ENCODE measurements at places on chromosomes 11 and 22.

DNA sequence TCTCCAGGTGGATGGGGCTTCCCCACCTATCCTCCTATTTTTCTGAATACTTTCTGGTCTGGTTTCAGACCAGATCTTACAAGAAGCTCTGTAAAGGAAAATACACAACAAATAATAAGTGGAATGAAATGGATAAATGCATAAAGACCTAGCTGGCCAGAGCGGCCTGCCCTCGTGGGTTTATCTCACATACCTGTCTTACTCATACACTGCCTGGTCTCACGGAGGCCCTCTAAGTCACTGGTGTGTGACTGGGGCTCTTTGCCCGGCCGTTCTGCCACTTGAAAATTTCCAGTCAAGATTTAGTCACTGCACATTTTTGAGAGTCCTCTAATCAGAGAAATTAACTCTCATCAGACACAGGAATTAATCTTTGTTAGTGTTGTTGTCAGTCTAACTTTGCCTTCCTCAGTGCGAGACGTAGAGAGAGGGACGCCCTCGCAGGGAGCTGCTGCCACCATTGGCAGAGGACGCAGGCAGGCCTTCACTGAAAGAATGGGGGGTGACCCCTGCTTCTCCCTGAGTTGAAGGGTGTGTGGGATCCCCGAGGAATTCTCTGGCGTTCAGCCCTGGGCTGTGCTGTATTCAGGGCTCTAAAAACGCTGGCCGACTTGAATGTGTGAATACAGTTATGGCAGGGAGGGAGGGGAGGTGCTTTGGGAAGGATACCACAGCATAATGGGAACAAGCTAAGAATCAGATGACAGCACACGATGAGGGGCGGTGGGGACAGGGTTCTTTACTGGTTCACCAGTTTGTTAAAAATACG is 46.3 kb upstream of the CADM1 start:
- DNase-seq, result no peak

- DNase-seq, result no peak
Observed at GRCh38 chr11:121749691-121750090, 296.9 kb upstream of the SORL1-AS1 start.

DNA sequence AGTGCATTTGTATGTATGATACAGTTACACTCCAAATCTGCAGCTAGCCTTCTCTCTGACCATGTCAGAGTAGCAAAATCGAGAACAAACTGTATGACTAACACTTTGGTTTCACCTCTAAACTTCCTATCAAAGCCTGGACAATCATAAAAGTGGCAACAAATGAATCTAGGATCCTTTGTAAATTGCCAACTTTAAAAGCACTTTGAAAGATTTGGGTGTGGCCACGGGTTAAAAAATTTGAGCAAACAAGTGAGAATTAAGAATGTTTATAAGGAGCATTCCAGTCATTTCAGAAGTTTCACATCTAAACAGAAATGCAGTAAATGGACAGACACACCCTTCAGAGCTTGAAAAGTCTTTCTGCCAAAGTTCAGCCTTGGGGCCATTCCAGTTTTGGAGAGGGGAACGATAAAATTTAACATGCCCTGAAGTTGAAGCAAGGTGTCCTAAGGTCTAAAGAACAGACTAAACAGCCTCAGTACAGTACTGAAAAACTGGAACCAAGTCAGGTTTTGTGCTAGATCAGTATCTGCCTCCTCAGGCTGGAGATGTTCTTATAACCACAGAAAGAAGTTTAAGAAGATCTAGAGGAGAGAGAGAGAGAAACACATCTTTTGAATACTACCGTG is 181.9 kb upstream of the BDNF start:
- DNase-seq, result no peak

- no peak for DNase-seq
Observed at GRCh38 chr11:113534625-113535024, 59.4 kb upstream of the DRD2 start.

- peak; percentile 25 for DNase-seq
Observed at GRCh38 chr11:117315285-117316196, 515 bp downstream of the BACE1 start.

GRCh38 chr11:113398669-113399430 is 11.3 kb downstream of the ANKK1 start:
- no peak for DNase-seq

GRCh38 chr11:35121326-35121865 is 17.6 kb upstream of the CD44 start:
- no peak for DNase-seq

- DNase-seq, result peak; percentile 68
Observed at GRCh38 chr11:101010899-101011298, 118.7 kb downstream of the PGR start.

DNA sequence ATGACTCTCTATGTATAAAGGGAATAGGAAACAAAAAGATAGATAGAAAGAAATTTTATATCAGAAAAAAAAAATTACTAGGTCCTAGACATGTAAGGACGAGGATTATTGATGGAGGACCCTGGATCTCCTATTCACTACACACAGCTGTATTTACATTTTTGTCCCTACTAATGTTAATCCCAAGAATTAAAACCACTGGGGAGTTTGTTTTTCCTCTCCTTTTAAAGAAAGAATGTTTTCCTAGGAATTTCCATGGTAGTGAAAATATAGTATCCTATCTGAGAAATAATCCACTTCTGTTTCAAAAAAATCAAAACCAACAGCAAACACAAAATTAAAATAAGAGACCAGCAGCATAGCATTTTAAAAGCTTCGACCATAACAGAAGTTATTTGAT is 41.1 kb downstream of the PDGFD start:
- DNase-seq, result no peak

DNA sequence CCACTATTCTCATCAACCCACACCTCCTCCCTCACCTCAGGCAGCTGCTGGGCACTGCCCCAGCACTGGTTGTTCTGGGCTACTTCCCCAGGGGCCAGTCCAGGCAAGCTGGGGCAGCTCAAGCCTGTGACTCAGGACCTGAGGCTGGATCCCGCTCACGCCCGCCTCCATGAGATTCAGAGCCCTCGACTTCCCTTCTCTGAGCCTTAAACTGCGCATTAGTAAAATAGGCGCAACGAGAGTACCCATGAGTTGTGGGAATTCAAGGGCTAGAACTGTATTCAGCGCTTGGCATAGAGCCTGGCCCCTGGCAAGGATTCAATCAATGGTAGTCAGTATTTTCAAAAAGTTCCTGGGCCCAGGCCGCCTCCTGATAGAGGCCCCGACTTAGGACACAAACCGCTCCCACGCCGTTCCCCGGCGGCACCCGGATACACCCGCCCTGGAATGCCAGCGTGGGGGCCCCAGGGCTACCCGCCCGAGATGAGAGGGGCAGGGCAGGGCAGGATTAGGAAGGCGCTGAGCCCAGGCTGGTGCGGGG is 723 bp upstream of the CD82 start:
- DNase-seq, result peak; percentile 42

DNA sequence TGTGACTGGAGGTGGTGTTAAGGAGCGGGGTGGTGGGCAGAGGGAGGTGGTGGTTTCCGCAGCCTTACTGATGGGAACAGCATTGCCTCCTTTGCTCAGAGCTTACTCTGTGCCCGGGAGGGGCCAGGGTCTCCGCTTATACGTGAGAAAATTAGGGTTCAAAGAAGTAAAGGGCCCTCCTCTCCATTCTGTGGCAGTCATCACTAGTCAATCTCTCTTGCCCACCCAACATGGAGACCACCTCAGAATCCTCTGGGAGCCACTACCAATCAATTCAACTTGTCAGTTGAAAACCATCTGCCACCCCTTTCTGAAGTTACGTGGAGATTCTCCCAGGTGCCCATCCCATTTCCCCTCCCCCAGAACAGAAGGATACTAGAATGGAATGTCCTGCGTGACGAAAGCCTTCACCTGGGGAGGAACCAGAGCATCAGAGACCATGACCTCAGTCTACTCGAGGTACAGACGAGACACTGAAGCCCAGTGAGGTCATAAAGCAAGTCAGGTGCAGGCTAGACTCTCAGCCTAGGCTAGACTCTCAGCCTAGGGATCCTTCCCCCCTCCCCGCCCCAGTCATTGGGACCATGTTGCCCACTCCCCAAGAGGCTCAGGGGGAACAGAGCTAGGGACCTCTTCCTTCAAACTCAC is 2.0 kb downstream of the SELENOM start:
- no peak for DNase-seq

GRCh38 chr11:4388221-4388620 is 5.3 kb downstream of the TRIM21 start:
- no peak for DNase-seq

- DNase-seq, result no peak
Observed at GRCh38 chr11:134987223-134987768, 575.3 kb upstream of the B3GAT1 start.

DNA sequence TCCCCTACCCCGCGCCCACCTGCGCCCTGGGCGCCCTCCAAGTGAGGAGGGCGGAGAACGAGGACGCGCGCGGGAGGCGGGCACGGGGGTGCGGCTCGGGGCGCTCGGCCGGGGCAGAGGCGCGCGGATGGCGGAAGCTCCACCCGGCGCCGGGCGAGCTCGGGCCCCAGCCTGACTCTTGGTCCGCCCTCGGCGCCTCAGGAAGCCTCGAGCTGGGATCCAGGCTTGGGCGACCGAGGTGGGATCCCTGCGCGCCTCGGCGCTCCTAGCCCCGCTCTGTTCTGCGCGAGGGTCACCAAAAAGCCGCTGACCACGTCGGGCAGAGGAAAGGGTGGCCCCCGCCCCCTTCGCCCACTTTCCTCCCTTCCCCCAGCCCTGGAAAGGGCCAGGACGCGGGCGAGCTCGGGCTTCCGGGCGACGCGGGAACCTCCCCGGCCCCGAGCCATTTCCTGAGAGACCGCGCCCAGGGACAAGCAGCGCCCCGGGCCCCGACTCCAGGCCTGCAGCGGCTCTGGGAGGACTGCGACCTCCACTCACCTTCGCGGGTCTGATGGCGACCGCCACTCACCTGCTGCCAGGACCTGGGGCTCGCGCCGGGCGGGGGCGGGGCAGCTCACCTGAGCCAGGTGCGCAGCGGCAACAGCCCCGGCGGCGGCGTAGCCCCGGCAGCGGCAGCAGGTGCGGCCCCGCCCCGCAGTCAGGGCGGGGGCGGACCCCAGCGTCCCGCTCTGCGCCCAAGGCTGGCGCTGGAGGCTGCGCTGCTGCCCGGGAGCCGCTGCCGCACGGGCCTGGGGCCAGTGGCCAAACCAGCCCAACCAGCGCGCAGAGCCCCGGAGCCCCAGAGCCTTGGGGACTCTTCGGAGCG is 2.2 kb upstream of the SIGIRR start:
- DNase-seq, result peak; percentile 93

GRCh38 chr11:17014321-17014832 is at the start of gene PLEKHA7:
PLEKHA7 (minus strand) TSS chr11:17014414; CDS start chr11:17014401, 13 bp downstream.
- peak; percentile 51 for DNase-seq

GRCh38 chr11:110972640-110973039 is 260.4 kb upstream of the ARHGAP20 start:
- DNase-seq, result no peak

DNA sequence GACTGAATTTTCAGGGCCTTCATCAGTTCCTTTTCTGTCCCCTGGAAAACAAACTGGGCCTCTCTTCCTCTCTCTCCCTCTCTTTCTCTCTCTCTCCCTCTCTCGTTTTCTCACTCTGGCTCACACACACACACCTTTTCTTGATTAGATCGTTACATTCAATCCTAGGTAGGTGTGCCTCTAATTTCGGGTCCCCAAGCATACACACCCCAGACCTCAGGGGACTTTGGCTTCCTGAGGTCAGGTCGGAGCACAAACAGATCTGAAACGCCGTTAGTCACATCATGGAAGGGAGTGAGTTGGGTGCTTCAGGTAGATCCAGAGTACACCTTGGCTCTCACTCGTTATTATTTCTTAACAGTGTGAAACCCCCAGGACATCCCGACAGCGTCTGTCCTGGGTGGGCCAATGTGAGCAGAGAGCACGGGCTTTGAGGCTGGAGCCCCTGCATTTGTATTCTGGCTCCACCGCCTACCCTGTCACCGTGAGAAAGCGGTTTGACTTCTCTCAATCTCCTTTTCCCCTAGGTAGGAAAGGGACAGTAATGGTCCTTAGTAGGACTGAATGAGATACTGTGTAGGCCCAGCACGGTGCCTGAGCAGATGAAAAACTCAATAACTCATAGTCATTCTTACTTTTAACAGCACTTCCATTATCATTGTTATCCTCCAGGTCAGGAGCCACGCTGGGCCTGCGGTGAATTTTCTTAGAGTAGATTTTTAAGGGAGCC is 37.3 kb upstream of the POU2AF1 start:
- DNase-seq, result no peak

- no peak for DNase-seq
Observed at GRCh38 chr22:36052505-36052941, 23.9 kb upstream of the RBFOX2 start.

DNA sequence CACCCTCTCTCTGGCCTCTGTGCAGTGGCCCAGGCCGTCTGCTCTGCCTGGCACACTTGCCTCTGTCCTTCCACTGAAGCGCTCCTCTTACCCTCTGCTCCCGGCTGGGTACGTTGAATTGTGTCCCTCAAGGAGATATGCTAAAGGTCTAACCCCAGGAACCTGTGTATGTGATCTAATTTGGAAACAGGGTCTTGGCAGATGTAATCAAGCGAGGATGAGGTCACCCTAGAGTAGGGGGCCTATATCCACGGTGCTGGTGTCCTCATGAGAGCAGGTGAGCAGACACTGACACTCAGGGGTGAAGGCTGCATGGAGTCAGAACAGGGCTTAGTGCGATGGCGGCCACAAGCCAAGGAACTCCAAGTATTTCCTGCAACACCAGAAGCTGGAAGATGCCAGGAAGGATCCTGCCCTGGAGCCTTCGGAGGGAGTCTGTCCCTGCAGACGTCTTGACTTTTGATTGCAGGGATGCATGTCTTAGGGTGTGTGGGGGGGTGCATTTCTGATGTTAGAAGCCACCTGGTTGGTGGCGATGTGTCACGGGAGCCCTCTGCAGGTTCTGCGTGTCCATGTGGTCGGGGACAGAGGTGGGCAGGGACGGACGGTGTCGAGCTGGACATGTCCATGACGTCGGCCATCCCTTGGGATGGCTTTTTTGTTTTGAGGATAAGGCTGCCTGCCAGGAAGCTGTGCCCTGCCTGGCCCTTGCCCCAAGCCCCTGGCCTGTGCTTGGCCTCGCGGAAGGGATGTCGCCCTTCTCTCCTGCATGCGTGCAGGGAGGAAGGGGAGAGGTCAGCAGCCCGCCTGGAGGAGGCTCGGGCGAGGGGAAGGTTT is 68.6 kb downstream of the LRP5 start:
- DNase-seq, result no peak

DNA sequence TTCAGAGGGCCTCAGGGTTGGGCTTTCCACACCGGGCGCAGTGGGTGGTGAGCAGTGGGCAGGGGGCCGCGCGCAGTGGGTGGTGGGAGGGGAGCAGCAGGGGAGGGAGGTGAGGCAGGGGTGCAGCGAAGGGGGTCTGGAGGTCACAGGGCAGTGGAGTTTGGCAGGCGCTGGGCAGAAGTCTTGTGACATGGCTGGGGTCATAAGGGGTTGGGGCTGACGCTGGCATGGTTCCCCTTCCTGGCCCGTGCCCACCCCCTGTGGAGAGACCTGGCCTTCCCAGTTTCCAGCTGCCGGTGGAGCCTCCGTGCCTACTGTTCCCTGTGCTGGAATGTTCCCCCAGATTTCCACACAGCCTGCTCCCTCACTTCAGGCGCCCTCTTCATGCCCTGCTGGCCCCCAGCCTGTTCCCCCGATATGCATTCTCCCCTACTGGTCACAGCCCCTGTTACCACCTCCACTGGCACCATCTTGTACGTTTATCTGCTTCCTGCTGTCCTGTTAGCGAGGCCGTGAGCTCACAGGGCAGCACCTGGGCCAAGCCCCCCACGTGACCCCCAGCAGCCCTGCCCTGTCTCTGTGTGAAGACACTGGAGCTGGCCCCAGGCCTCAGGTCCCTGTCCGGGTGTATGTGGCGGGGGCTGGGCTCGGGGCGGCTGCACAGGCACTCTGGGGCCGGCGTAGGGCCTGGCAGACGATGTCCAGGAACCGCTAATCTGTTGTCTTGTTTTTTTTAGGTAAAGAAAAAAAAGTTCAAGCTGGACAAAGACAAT is 111.6 kb downstream of the KCNQ1OT1 start:
- DNase-seq, result no peak
